ENCODE measurements at places on chromosomes 16 and 17.

DNA sequence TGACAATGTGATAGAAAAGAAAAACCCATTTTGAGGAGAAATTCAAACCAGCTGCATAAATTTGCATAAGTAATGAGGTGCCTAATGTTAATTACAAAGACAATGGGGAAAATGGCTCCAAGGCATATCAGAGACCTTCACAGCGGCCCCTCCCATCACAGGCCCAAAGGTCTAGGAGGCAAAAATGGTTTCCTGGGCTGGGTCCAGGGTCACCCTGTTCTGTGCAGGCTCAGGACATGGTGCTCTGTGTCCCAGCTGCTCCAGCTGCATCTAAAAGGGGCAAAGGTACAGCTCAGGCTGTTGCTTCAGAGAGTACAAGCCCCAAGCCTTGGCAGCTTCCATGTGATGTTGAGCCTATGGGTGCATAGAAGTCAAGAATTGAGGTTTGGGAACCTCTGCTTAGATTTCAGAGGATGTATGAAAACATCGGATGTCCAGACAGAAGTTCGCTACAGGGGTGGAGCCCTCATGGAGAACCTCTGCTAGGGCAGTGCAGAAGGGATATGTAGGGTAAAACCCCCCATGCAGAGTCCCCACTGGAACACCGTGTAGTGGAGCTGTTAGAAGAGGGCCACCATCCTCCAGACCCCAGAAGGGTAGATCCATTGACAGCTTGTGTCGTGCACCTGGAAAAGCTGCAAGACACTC, 40.6 kb downstream of the IKZF3 start:
- DNase-seq, result no peak

GRCh38 chr16:89364606-89365005, 125.8 kb downstream of the ANKRD11 start:
- peak; percentile 59 for DNase-seq

- DNase-seq, result no peak
These were observed 1.1 kb downstream of the ACSF2 start for GRCh38 chr17:50426814-50427787.

DNA sequence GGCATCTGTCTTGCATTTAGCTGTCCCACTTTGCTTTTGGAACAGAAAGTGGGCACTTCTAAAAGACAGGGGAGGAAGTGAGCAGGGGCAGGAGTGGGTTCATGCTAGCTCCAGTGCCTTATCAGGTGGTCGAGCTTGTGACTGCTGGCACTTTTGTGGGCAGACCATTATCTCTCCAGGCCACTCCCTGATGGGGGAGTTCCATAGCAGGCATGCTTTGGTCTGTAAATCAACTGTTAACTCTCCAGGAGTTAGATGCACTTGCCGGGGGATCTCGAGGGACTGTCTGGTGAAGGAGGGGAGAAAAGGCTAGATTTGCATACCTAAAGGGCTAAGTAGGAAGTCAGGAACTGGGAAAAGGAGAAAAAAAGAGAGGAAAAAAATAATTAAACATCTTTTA, 9.3 kb upstream of the CARD14 start:
- DNase-seq, result no peak

GRCh38 chr16:20216591-20217217, 110.6 kb downstream of the GP2 start:
- no peak for DNase-seq

GRCh38 chr17:37092701-37093100, 143.9 kb downstream of the AATF start:
- DNase-seq, result no peak
